ENCODE measurements at places on chromosomes 11 and 22. TPM values are rescaled to one million over a fixed set of nuclear protein-coding genes. Genes with fewer than 3 reads are reported as not detected.

DNA sequence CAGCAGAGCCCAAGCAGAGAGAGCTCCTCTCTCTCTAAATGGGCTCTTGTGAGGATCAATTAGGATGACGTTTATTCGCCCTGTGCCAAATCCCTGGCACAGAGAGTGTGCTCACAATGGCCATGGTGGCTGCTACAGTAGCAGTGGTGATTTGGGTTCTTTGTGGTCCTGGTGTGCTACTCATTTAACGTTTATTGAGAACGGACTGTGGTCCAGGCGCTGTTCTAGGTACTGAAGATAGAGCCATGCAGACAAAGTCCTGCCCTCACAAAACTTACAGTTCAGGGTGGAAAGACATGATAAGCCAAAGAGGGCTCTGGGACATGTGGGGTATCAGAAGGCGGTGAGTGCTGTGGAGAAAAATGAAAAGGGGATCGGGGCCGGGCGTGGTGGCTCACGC is 5.3 kb downstream of the OTUB1 start:
- no peak for DNase-seq

- DNase-seq = no peak
Observed at GRCh38 chr22:22130953-22131608, 113.5 kb upstream of the VPREB1 start.

- no peak for DNase-seq
Observed at GRCh38 chr11:47577460-47578041, 1.2 kb downstream of the KBTBD4 start.

GRCh38 chr22:33865996-33866395 is 54.3 kb downstream of the LARGE1 start:
- no peak for DNase-seq

DNA sequence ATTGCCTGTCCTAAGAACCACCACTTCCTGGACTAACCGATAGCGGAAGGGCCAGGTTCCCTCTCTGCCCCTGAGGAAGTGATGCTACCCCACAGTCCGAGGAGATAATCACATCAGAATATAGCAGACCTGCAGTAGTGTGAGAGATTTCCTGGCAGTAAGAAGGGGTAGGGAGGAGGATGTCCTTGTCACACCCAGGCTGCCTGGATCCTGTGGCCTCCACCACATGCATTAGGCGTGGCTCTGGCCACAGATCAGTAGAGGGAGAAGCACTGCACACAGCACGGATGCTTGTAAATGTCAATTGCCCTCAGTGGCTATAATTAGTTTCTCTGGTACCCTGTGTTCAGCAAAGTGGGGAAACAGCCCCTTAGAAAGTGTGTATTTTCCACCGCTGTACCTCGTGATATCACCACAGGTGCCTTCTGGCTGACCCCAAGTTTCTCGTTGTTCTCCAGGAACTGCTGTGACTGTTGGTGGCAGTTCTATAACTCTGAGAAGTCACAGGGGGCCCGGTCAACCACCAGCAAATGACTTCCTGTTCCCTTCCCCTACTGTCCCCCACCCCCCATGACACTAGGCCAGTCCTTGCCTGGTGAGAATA is 61.8 kb downstream of the UBASH3B start:
- no peak for DNase-seq

- peak; percentile 27 for DNase-seq
Observed at GRCh38 chr22:24953384-24954113, 1.0 kb downstream of the KIAA1671 start.

DNA sequence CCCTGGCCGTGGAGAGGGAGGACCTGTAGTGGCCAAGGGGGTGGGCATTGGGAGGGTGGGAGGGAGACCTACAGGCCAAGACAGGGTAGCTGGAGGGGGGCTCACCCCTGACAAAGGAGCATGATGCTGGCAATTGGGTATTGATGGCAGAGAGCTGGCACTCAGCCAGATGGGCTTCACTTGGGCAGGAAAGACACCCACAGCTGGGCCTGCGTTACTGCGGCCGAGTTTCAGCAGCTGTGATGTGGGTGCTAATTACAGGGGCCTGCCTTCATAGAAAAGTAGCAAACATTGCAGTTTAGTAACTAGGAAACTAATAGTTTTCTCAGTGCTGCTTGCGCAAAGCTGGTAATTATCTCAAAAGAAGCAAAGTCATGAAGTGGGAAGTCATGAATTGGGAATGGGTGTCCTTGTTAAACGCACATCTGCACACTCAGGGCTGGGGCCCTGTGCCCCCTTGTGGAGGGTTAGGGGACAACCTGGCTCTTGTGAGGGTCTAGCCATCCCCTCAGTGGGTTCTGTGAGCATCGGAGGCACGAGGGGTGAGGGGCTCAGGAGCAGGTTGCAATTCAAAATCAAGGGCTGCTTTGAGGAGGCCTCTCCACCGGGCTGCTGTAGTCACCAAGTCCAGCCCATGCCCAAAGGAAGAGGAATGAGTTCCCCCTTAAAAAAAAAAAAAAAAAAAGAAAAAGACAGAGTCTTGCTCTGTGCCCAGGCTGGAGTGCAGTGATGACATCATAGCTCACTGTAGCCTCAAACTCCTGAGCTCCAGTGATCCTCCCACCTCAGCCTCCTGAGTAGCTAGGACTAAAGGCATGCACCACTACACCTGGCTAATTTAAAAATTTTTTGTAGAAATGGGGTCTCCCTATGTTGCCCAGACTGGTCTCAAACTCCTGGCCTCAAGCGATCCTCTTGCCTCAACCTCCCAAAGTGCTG is 24.4 kb upstream of the TXNRD2 start:
- no peak for DNase-seq

GRCh38 chr11:84780689-84781293 is 846.4 kb downstream of the DLG2 start:
- no peak for DNase-seq

DNA sequence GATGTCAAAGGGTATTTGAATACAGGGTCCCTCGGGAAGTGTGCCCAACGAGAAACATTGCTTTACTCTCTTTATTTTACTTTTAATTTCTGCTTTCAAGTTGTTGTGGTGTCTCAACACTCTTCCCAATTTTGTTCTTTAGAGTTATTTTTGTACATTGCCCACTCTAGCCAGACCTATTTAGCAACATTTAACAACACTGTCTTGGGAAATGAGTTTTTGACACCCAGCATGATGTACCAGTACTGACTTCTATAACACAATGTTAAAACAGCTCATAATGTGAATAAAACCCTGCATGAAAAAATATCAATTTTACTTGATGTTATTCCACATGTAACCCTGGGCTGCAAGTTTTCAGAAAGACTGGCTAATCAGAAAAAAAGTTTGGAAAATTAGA is 350.2 kb upstream of the PITPNB start:
- DNase-seq = no peak

- DNase-seq = peak; percentile 41
Observed at GRCh38 chr11:17978553-17979287, 34.1 kb downstream of the SERGEF start.

DNA sequence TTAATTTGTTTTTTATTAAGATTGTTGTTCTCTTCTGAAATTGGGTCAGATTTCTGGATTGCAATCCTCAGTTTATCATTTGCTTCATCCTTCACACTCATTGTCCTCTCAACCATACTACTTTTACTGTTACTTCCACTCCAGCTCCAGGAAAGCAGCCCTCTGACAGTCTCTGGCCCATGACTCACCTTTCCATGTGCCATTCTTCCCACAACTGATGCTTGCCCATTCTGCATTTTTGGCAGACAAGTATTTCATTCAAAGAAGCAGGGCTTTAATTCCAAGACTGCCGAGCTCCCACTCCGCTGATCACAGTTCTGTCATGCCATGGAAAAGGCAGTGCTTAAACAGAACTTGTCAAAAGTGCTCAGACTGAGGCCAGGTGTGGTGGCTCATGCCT is 139.2 kb downstream of the WNT11 start:
- DNase-seq = no peak

- DNase-seq = no peak
Observed at GRCh38 chr11:2586087-2586792, 113.6 kb downstream of the KCNQ1OT1 start.

The CDC42EP2 gene
- 26.4 TPM for polyA plus RNA-seq

The CHADL gene
- polyA plus RNA-seq = 2.1 TPM

The CRYBB1 gene
- polyA plus RNA-seq = not detected

The KIAA0930 gene
- 53.6 TPM for polyA plus RNA-seq
